ENCODE measurements at places on chromosomes 11 and 22. TPM values are rescaled to one million over a fixed set of nuclear protein-coding genes. Genes with fewer than 3 reads are reported as not detected.

NAGA gene
- total RNA-seq: 9.5 TPM

CBLIF gene
- not detected for total RNA-seq

NOX4 gene
- total RNA-seq: 58.4 TPM

SYCE3 gene
- not detected for total RNA-seq

GPR83 gene
- not detected for total RNA-seq

CALCB gene
- total RNA-seq: not detected

LDLRAD3 gene
- total RNA-seq: 10.7 TPM

MYBPC3 gene
- 0.14 TPM for total RNA-seq

LDHAL6A gene
- 0.28 TPM for total RNA-seq

MYO7A gene
- total RNA-seq: 2.0 TPM
